ENCODE measurements at places on chromosomes 11 and 22.

- DNase-seq: no peak
These were observed 57.8 kb upstream of the ARHGAP32 start for GRCh38 chr11:129249923-129250322.

GRCh38 chr11:129453293-129453721, 77.7 kb downstream of the BARX2 start:
- DNase-seq: peak; percentile 40

DNA sequence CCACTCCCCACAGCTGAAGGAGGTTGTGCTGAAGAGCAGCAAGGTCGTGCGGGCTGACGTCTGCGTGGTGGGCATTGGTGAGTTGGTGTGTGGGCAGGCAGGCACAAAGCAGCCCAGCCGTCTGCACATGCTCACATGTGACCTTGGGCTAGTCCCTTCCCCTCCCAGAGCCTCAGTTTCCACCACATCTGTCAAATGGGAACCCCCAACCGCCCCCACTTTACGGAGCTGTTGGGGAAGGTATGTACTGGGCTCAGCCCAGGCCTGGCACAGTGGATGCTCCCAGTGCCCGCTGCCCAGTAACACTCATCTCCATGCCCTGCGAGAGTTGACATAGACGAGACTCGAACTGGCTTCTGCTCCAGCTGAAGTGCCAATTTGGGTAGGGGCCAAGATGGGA, 5.1 kb upstream of the LZTR1 start:
- DNase-seq: no peak

DNA sequence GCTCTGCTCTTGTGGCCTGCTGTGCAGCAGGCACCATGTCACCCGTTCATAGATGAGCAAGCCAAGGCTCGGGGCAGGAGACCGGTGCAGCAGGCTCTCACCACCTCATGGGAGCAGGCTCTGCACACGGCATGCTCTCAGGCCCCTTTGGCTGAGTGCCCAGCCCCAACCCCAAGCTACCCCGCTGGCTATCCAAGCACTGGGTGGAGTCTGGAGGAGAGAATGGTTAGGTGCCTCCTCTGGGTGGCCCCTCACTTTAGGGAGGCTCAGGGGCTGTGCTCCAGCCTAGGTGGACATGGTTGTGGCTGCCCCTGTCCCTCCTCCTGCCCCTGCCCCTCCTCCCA, 199.9 kb downstream of the IGLL1 start:
- no peak for DNase-seq

- no peak for DNase-seq
These were observed 51.3 kb downstream of the BTG4 start for GRCh38 chr11:111460856-111461255.

DNA sequence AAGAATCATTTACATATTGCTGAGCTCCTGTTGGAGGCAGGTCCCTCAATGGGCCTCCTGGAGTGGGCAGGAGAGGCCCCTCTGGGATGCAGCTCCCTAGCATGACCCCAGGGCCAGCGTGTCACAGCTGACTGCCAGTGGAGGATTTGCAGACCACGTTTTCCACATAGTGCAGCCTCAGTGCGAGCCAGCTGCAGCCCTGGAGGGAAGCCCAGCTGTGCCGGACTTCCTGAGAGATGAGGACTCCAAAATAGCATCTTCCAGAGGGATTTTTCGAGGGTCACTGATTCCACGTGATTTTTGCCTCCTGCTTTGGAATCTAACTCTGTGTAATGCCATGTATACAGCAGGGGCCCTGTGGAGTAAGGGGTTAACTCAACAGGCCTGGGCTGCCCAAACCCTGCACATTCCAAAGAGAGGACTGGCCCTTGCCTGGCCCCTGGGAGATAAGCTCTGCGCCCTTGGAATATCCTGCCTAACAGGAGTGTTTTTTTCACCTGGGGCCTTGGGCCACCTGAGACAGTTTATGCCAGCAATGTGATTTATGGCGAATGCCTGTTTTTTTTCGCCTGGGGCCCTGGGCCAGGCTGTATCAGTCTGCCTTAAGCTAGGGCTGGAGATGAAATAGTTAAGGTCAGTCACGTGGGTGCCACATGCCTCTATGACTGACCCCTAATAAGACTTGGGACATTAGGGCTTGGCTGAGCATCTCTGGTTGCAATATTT, 47.4 kb downstream of the RPS6KA4 start:
- DNase-seq: no peak

DNA sequence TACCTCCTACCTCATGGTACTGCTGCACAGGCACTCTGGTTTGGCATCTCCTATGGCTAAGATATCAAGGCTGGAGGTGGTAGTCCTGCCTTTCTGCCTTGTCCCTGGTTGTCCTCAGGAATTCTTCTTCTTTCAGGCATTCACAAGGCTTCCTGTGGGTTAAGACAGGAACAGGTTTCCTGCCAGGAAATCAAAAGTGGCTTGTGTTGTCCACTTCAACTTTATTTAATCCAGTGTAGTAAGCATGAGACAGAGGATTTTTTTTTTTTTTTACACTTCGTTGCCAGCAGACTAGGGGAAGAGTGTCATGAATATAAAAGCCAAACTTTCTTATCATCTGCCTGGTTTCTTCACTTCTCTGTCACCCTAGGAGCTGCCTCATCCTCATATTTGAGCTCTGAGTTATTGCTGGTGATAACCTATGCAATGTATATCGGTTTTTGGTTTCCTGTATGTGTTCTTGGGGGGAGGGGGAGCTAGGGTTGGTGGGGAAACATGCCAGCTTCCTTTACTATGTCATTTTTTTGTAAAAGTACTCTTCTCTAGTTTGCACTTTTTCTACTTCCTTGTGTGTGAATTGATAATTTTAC, 50.2 kb downstream of the XKR3 start:
- no peak for DNase-seq

DNA sequence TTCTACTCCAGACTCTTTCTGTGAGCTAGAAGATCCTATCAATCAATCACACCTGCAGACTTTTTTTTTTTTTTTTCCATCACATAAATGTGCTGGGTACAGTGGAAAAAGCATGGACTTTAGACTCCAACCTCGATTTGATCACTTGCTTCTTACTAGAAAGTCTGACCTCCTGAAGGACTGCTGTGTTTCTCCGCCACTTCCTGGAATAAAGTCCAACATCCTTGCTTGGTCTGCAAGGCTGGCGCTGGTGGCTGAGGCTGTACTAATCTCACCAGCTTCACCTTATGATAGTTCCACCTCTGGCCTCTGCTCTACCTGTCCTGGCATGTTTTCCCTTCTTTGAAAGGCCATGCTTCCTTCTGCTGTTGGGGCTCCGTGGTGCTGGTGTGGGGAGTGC, 60.9 kb upstream of the SESN3 start:
- no peak for DNase-seq

GRCh38 chr22:50008151-50009040, 4.2 kb downstream of the IL17REL start:
- DNase-seq: no peak

DNA sequence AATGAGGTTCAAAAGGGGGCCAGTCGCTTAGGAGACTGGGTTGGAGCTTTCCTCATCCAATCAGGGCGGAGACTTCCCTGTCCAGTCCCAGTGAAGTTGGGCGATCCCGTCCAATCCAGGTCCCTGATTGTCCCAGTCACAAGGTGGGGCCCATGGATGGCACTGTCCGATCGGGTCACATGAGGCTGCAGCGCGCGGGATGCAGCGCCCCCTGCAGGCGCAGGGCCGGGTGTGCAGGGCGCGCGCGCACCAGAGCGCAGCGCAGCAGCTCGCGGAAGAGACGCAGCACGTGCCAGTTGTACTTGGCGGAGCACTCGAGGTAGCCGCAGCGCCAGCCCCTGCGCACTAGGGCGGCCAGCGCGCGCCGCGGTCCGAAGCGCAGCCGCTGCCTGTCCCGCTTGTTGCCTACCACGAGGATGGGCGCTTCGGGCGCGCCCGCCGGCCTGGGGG, 2.3 kb downstream of the RASL10A start:
- peak; percentile 38 for DNase-seq

- peak; percentile 37 for DNase-seq
These were observed 58.2 kb downstream of the ZNF280B start for GRCh38 chr22:22450343-22450839.

- DNase-seq: no peak
These were observed 32.0 kb downstream of the SLC1A2 start for GRCh38 chr11:35387111-35387982.

- DNase-seq: no peak
These were observed 102.6 kb upstream of the ALDH3B2 start for GRCh38 chr11:67776852-67777520.

- DNase-seq: no peak
These were observed 42.6 kb downstream of the ZNF215 start for GRCh38 chr11:6968816-6969215.

DNA sequence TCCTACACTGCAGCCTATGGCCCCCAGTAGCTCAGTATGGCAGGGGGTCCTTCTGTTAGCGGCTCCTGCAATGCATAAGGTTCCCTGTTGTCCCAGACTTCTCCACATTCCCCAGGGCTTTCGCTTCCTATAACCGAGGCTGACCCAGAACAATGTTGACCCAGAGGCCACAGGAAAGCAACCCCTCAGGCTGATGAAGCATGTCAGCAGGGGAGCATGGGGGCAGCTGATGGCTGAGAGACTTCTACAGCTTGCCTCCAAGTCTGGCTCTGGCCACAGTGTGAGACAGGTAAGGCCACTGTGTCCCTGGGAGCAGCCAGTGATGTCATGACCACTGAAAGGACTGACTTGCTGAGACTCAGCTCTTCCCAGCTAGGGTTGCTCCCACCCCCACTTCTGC, 12.5 kb upstream of the PPFIBP2 start:
- no peak for DNase-seq

DNA sequence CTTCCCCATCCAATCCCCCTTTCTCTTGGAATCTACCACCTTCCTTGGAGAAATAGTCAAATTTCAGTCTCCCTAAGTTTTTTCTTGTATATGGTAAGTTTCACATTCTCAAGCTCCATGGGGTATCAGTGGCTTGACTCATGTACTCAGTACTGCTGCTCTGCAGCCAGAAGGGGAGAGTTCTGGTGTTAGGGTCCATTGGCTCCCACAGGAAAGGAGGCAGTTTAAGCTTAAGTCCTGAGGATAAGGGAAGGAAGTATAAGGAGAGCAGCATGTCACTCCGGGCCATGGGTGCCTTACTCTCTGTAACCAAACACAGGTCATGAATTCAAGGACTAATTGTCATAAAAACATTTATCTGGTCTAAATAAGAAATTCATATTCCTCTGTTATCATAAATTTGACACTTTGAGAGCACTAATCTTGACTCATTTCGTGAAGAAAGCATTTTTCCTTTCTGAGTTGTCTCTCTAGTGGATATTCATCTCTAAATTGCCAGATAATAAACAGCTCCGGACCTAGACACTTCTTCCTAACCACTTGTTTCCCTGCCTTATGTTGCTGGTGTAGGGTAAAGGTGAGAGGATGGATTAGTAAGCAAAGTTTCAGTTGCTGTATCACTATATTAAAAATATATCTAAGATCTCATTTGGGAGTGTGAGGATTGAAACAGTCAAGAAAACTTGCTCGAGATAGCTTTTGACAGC, 20.1 kb upstream of the SORL1 start:
- no peak for DNase-seq

DNA sequence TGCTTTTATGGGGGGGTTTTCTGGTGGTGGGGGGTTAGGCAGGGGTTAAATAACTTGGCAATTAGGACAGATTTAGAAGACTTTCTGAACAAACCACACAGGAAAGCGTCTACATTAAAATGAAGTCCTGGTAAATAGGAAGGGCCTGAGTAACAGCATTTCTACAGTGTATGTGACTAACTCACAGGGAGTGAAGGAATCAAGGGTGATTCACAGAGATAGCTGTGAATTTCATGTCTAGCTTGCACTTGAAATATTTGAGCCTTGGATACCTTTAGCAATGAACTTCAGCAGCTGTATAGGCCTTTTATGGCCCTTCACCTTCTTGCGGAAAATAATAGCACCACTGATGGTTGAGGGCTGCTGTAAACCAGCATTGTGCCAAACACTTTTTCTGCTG, 26.1 kb upstream of the LDHA start:
- DNase-seq: no peak

DNA sequence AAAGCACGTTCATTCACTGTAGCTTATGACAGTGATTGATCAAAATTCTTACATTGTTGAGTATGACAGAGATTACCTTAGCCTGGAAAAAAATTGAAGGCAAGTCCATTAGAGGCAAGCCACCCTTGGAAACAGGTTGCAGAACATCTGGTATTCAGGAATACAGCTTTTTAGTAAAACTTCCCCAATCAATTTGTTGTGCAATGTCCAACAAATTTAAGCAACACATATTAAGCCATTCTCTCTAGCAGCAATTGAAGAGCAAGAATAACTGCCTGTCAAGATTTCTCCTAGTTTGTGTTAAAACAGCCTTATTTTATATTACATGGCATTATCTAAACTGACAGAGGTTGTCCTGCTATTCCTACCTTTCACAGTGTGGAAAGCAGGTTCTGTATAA, 37.0 kb downstream of the BCL2L13 start:
- DNase-seq: no peak

- DNase-seq: no peak
These were observed 666.0 kb upstream of the RAG2 start for GRCh38 chr11:37264060-37264459.

DNA sequence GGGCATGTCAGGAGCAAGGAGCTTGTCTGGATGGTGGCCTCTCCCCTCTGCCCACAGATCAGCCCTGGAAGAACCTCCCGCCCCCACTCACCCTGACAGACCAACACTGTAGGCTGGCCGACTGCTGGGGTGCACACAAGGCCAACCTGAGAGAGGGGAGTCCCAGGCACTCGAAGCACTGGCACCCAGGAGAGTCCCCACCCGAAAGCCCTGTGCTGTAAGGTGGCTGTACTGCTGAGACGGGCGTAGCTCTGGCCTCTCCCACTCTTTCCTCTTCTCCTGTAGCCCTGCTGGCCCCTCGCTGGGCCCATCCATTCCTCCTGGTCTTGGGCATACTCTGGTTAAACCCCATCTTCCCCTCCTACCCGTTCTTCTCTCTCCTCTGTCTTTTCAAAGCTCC, 39.7 kb downstream of the MYO7A start:
- no peak for DNase-seq

DNA sequence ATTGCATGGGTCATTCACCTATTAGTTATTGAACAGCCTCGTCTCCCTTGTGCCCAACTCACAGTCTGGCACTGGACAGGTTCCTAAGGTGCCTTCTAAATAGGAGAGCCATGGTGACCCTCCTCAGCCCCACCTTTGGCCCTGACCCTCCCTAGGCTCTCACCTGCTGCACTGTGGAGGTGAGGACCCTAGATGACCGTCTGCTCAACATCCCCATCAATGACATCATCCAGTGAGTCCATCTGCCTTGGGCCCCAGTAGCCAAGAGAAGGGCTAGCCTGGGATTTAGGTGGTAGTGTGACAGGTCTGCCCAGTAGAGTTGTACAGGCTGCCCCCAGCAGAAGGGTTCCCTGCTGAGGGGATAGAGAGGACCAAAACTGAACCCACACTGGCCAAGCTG, 13.6 kb downstream of the UCP2 start:
- no peak for DNase-seq

- no peak for DNase-seq
These were observed 112.7 kb downstream of the SEZ6L start for GRCh38 chr22:26281941-26282340.

DNA sequence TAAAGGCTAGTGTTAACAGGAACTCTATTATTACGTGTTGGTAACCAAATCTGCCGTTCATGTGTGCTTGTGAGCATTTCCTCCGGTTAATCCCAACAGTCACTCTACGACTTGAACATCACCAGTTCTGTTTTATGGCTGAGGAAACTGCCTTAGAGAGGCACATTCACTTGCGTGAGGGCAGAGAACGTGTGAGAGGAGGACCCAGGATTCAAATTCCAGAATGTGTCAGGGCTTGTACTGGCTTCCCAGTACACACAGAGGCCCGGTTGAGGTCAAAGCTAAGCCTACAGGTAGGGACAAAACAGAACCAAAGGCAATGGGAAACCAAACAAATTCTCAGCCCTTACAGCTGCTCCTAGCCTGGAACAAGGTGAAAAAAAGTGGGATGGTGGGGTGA, 66.9 kb upstream of the TENM4 start:
- no peak for DNase-seq
